T-helper 1 cell treated with Interleukin-12 subunit alpha and Interleukin-12 subunit beta and Interleukin-4 antibody, amounts not matched to agents 30 ng/mL and 1 ng/mL, for 36 hours (primary cell): ENCODE measurements at places on chromosomes 2 and 18. TPM values are rescaled to one million over a fixed set of nuclear protein-coding genes. Genes with fewer than 3 reads are reported as not detected.

The COBLL1 gene
- total RNA-seq: not detected in 2 replicates

The C2orf74 gene
- total RNA-seq: 4.6 and 6.2 TPM in 2 replicates

The FAM237A gene
- not detected in 2 replicates for total RNA-seq

The PRKAG3 gene
- not detected in 2 replicates for total RNA-seq

The IL36B gene
- total RNA-seq: not detected in 2 replicates

The LPIN2 gene
- 92.8 and 95.3 TPM in 2 replicates for total RNA-seq

The POTEI gene
- not detected in 2 replicates for total RNA-seq

The DDX18 gene
- 79.2 and 88.8 TPM in 2 replicates for total RNA-seq

The SIX2 gene
- not detected in 2 replicates for total RNA-seq

The GATA6 gene
- not detected in 2 replicates for total RNA-seq

The TFPI gene
- 0.41 TPM in 1 of 2 replicates, not detected in the other for total RNA-seq

The MEP1B gene
- 0.10 TPM in 1 of 2 replicates, not detected in the other for total RNA-seq

The MYL1 gene
- total RNA-seq: not detected in 2 replicates

The TMEM17 gene
- total RNA-seq: not detected in 2 replicates

The TRIM43 gene
- not detected in 2 replicates for total RNA-seq

The PSD4 gene
- 334 and 338 TPM in 2 replicates for total RNA-seq

The RAB6D gene
- not detected in 2 replicates for total RNA-seq

The SKOR2 gene
- not detected in 2 replicates for total RNA-seq

The CPLX4 gene
- not detected in 2 replicates for total RNA-seq

The DSG2 gene
- total RNA-seq: 0.12 and 0.20 TPM in 2 replicates

The FSHR gene
- total RNA-seq: not detected in 2 replicates

The CXCR1 gene
- 0.54 and 0.76 TPM in 2 replicates for total RNA-seq

The IL18RAP gene
- total RNA-seq: 40.3 and 43.4 TPM in 2 replicates

The PSMA8 gene
- total RNA-seq: 0.25 and 0.27 TPM in 2 replicates

The EEF1B2 gene
- total RNA-seq: 439 and 462 TPM in 2 replicates

The DSEL gene
- total RNA-seq: not detected in 2 replicates

The LNPK gene
- total RNA-seq: 34.9 and 35.6 TPM in 2 replicates

The TRPM8 gene
- total RNA-seq: not detected in 2 replicates

The DRC1 gene
- total RNA-seq: not detected in 2 replicates

The PER2 gene
- 10.6 and 10.7 TPM in 2 replicates for total RNA-seq

The DSG4 gene
- total RNA-seq: not detected in 2 replicates

The LINC00305 gene
- total RNA-seq: not detected in 2 replicates

The CPO gene
- not detected in 2 replicates for total RNA-seq

The PAX3 gene
- total RNA-seq: not detected in 2 replicates

The LYG2 gene
- not detected in 2 replicates for total RNA-seq

The GPR35 gene
- total RNA-seq: 13.5 and 16.6 TPM in 2 replicates

The LMAN2L gene
- 8.8 and 9.2 TPM in 2 replicates for total RNA-seq

The G6PC2 gene
- total RNA-seq: not detected in 2 replicates

The C18orf54 gene
- 10.5 and 11.7 TPM in 2 replicates for total RNA-seq

The ARMC9 gene
- total RNA-seq: 1.4 and 1.5 TPM in 2 replicates

The SF3B1 gene
- total RNA-seq: 314 and 324 TPM in 2 replicates

The C2orf80 gene
- total RNA-seq: not detected in 2 replicates

The RPRM gene
- total RNA-seq: 0.20 and 0.41 TPM in 2 replicates

The NPPC gene
- not detected in 2 replicates for total RNA-seq

The SMCHD1 gene
- 146 and 163 TPM in 2 replicates for total RNA-seq

The SERPINB10 gene
- not detected in 2 replicates for total RNA-seq

The TTN gene
- total RNA-seq: 9.7 and 10.7 TPM in 2 replicates

The ATP6V1B1 gene
- total RNA-seq: not detected in 2 replicates

The RTP5 gene
- not detected in 2 replicates for total RNA-seq

The MAL gene
- total RNA-seq: 791 and 797 TPM in 2 replicates

The CYP27A1 gene
- total RNA-seq: 0.12 and 0.17 TPM in 2 replicates

The CHRND gene
- total RNA-seq: not detected in 2 replicates

The NEB gene
- total RNA-seq: 0.12 and 0.42 TPM in 2 replicates

The RND3 gene
- not detected in 2 replicates for total RNA-seq
